ENCODE measurements at places on chromosomes 2 and 18.

- DNase-seq, result no peak
Measured at GRCh38 chr2:3480352-3481010, 38.9 kb downstream of the ADI1 start.

DNA sequence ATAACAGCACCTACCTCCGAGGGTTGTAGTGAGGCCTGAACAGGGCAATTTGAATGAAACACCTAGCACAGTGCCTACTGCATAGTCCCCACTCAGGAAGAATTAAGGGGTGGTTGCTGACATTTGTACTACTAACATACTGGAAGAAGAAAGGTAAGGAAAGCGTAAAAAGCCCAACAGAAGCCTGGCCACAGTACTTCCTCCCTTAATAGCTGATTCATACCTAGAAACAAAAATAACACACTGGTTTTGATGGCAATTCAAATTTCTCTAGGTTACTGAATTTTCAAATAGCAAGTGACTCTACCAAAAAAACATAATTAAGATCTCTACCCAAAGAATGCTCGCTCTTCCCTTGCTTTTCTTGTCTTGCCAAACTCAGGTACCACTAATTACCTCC lies 16.2 kb downstream of the SUCLG1 start:
- no peak for DNase-seq

DNA sequence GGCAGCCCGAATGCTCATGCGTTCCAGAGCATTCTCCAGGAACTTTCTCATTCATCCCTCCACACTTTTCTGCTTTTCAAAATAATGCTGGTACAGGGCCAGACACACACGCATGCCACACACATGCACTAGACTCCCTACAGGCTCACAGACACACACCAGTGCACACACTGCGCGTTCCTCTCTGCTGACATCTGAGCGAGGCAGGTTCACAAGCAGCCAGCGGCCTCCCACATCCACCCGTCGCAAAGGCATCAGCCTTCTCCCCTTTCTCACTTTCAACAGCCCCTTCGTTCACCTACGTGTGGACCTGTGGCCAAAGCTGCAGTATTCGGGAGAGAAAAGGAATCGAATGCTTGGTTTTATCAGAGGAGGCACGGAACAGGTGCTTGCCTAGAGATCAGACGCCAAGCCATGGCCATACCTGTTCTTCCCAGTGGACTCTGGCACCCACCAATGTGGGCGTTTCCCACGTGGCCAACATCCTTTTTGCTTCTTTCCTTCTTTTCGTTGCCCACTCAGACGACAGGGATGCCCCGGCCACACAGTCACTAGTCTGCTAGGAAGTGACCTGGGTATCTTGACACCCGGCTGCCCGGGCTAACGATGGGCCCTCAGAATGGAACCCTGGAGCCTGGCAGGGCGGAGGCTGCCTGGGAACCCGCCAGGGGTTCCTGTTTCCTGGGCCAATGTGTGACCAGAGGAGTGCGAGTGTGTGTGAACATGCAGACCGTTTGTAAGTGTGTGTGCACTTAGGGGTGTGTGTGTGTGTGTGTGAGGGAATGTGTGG lies 85.8 kb upstream of the ID2 start:
- no peak for DNase-seq

DNA sequence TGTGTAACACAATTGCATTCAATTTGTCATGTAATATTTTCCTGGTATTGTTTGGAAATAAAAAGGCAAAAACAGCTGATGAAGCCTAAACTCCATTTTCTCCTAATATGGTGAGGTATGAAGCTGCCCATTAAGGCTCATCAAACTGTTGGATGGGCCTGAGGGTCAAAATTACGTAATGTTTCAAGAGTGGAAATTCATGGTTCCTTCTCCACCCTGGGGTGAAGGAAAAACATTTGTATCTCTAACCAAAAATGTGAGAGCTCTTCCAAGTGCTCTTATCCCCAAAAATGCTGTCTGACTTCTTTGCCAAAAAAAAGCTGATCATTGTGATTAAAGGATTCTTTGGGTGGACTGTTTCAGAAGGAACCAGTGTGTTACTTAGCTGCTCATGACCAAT lies 91.8 kb downstream of the ARHGAP28 start:
- DNase-seq, result no peak

DNA sequence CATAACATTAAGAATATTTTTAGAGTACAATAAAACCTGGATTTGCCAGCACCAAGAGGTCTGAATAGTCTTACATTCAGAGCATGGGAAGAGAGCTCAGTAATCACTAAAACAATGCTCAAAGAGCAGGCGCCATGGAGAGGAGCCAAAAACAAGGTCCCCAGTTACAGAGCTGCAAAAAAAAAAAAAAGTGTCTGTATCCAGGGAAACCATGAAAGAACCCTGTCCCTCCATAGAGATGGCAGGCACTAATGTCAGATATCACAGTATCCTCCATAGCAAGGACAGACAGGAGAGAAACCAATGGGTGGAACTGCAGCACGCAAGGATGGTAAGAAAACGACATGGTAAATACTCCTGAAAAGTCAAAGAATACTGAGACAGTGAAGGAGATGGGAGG lies 19.5 kb downstream of the FBXO15 start:
- DNase-seq, result no peak

GRCh38 chr18:3529077-3529476 lies 79.1 kb downstream of the TGIF1 start:
- DNase-seq, result no peak

DNA sequence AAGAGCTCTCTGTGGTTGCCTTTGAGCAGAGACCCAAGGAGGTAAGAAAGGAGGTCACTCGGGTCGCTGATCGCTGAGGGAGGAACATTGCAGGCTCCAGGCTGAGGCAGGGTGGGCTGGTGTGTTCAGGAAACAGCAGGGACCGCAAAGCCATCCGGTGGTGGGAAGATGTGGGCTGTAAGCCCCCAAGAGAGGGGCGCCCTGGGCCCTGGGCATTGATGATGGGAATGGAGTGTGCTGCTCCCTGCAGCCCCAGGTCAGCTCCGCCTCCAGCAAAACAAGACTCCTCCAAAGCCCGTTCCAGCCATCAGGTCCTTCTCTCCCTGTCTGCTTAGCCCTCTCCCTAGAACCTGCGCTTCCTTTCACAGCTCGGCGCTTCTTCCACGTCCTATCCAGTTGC lies 229.7 kb downstream of the KLHL29 start:
- DNase-seq, result no peak

GRCh38 chr2:224850081-224850480 lies 133.9 kb upstream of the CCDC195 start:
- no peak for DNase-seq

DNA sequence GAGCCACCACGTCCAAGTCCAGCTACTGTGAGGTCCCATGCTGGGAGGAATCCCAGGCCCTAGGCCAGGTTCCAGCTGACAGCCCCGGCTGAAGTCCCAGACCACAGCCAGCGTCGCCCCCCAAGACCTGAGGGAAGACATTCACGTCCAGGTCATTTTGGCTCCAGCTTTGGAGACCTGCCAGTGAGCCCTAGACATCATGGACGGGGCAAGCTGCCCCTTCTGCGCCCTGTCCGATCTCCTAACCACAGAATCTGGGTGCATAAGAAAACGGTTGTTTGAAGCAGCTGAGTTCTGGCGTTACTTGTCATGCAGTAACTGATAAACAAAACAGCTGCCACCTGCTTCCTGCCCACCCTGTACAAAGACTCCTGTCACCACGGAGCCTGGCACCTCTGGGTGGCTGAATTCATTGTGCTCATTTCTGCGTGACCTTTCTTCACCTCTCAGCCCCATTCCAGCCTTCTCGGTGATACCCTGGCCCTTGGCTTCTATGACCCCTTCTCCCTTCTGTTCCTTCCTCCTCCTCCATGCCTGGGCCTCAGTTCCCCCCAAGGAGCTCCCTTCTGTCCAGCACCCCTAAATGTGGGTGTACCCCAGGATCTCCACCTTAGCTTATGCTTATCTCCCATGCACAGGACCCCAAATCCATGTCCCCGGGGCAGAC lies 72.6 kb upstream of the SMAD7 start:
- DNase-seq, result no peak

- no peak for DNase-seq
Measured at GRCh38 chr2:233288663-233289062, 19.0 kb upstream of the SAG start.
